ENCODE measurements at places on chromosomes 3 and 15. TPM values are rescaled to one million over a fixed set of nuclear protein-coding genes. Genes with fewer than 3 reads are reported as not detected.

DNA sequence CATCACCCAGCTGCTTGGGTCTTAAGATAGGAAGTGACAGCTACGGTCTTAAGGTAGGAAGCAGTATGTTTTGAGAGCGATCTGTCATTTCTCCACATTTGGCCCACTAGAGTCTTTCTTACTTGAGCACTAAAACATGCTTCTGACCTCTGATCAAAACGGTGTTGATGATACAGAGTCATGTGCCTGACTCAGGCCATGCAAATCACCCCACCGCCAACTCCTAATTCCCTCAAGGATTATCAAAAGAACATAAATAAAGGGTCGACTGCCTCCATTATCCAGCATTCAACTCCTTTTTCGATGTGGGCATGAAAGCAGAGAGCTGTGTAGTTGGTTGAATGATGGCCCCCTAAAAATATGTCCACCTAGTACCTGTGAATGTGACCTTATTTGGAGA, 201.7 kb upstream of the PROK2 start:
- DNase-seq = no peak

Gene SENP2
- 21.0 TPM for polyA plus RNA-seq

Gene LSM3
- polyA plus RNA-seq = 23.2 TPM

GRCh38 chr3:69712933-69713332, 26.3 kb upstream of the MITF start:
- DNase-seq = no peak

Gene ZNF621
- 2.0 TPM for polyA plus RNA-seq

DNA sequence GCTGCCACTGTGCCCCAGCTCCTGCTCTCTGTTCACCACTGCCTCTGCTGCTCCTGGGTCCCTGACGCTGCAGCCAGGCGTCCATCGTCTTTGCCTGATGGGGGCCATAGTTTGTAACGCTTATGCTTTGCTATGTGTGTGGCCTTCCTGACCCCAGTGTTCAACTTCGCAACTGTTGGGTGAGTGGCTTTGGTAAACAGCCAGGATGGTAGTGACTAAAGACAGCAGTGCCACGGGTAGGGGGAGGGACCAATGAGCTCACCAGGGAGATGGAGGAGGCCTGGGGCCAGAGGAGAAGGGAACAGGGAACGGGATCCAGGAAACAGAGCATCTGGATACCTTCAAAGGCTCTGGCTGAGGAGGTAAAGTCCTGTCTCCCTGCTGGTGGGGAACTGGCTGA, 75.9 kb upstream of the ALDH1L1 start:
- no peak for DNase-seq

DNA sequence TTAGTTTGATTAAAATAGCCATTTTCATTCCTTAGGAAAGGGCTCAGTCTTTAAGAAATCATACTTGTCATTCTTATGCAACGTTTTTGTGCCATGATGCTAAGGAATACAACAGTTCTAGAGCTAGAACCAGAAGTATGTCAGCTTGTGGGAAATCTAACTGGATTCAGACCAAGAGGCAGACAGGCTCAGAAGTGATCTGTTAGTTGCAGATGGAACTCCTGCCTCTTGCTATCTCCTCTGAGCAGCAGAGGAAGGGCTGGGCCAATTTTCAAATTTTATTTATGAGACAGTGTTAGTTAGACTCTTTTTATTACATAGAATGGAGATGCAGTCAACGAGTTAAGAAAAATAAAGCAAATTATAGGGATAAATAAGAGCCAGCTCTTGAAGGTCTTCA, 48.5 kb upstream of the RYR3 start:
- no peak for DNase-seq

Gene CCR8
- polyA plus RNA-seq = not detected
